Daoy (cell line): ENCODE measurements at places on chromosomes 12 and 14. TPM values are rescaled to one million over a fixed set of nuclear protein-coding genes. Genes with fewer than 3 reads are reported as not detected.

GRCh38 chr14:23751616-23752015, 115.5 kb downstream of the DHRS2 start:
- DNase-seq: peak; percentile 35

BHLHE41 gene
- total RNA-seq: 25.3 and 29.1 TPM in 2 replicates

KIF26A gene
- 1.7 and 1.8 TPM in 2 replicates for total RNA-seq

- DNase-seq: no peak
Observed at GRCh38 chr14:105737504-105738246, 211.3 kb downstream of the TMEM121 start.

AMDHD1 gene
- 0.11 and 0.98 TPM in 2 replicates for total RNA-seq

- no peak for DNase-seq
Observed at GRCh38 chr12:107130830-107131611, 37.7 kb upstream of the CRY1 start.

PRKAG1 gene
- 67.1 and 68.2 TPM in 2 replicates for total RNA-seq

ACSM4 gene
- total RNA-seq: not detected in 2 replicates

GRCh38 chr14:67335781-67336180, 23.8 kb downstream of the ATP6V1D start:
- DNase-seq: peak; percentile 17

GRCh38 chr14:94536836-94537235, 24.4 kb upstream of the SERPINA4 start:
- no peak for DNase-seq

GRCh38 chr12:108611884-108612415, 14.1 kb upstream of the TMEM119 start:
- DNase-seq: peak; percentile 94

DNA sequence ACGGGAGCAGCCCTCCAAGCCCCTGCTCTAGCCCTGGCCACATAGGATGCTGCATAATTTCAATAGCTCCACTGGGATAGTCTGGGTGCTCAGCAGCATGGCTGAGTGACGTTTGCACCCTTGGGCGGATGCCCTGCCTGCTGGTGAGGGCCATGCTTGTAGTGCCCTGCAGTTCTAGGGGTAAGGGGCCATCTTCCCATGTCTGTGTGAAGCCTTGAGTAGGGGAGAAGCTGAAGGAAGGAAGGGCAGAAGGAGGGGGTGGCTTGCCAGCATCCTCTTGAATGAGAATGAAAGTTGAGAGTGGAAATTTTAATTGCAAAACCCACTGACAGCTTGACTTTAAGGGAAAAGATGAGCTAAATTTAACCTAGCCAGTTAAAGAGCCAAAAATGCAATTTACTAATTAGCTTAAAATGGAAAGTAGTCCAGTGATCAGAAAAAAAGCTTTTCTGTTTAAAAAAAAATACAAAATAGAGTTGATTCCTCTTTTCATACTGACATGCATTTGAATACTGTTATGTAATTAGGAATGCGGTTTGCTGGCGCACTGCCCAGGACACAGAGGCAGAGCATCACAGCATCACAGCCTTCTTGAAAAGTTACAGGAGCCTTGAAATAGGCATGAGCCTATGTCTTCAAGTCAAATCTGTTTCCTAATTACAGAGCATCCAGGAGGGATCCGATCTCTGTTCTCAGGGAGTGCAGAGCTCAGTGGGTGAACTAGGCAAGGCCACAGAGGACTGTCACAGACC, 18.5 kb upstream of the EML1 start:
- no peak for DNase-seq

- no peak for DNase-seq
Observed at GRCh38 chr14:80544366-80544765, 333.1 kb upstream of the DIO2 start.

- no peak for DNase-seq
Observed at GRCh38 chr12:2862876-2863275, 6.0 kb upstream of the TEX52 start.

RNASE1 gene
- total RNA-seq: 1.9 and 6.0 TPM in 2 replicates

AGAP2 gene
- total RNA-seq: 0.03 and 0.29 TPM in 2 replicates

SLC25A21 gene
- 37.0 and 105 TPM in 2 replicates for total RNA-seq

GRCh38 chr12:30417697-30418231, 277.9 kb downstream of the IPO8 start:
- peak; percentile 11 for DNase-seq

PCED1B gene
- 3.8 and 4.7 TPM in 2 replicates for total RNA-seq

- no peak for DNase-seq
Observed at GRCh38 chr14:58805057-58805456, 167.3 kb downstream of the DACT1 start.

DNA sequence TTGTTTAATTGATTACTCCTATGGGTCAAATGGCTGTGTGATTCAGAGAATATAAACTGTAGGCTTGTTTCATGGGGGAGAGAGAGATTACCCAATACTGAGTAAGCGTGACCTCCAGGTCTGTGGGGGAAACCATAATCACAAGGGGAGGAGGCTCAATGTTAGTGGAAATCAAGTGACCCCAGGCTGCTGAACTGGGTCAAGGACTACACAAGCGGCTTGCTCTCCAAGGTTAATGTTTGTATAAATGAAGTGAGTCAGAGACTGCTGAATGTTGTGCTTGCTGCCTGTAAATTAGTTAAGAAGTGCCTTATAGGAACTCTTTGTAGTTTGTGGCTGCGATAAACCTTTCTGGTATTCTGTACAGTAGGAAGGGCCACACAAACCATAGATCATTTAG, 479.7 kb downstream of the AACS start:
- peak; percentile 8 for DNase-seq

ESR2 gene
- 0.74 TPM in 1 of 2 replicates, not detected in the other for total RNA-seq

SERPINA9 gene
- total RNA-seq: 0.11 TPM in 1 of 2 replicates, not detected in the other

DNA sequence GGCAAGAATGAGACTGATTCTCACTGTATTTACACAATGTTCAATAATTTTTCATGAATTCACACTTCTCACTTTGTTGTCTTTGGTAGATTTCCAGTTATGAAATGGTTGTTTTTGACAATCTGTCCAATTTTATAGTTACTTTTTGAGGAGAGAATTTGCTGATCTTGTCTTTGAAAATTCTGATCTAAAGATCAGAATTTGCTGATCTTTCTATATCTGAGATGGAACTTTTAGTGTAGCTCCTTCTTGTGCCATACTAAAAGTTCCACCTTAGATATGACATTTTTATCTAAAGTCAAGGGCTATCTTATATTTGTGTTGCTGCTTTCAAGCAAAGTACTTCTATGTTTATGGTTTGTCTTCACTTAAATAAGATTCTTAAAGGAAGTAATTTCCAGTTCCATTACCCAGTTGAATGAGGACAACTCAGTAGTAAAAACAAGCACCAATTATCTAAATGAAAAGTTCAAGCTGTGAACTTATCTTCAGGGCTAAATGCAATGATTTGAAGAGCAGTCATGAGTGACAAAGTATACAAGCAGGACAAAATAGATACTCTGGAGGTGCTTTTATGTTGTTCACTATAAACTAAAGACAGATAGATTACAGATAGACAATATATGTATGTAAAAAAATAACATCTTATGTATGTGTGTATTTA, 76.4 kb upstream of the FOXG1 start:
- no peak for DNase-seq

SLC38A4 gene
- total RNA-seq: 0.23 and 0.36 TPM in 2 replicates

DNA sequence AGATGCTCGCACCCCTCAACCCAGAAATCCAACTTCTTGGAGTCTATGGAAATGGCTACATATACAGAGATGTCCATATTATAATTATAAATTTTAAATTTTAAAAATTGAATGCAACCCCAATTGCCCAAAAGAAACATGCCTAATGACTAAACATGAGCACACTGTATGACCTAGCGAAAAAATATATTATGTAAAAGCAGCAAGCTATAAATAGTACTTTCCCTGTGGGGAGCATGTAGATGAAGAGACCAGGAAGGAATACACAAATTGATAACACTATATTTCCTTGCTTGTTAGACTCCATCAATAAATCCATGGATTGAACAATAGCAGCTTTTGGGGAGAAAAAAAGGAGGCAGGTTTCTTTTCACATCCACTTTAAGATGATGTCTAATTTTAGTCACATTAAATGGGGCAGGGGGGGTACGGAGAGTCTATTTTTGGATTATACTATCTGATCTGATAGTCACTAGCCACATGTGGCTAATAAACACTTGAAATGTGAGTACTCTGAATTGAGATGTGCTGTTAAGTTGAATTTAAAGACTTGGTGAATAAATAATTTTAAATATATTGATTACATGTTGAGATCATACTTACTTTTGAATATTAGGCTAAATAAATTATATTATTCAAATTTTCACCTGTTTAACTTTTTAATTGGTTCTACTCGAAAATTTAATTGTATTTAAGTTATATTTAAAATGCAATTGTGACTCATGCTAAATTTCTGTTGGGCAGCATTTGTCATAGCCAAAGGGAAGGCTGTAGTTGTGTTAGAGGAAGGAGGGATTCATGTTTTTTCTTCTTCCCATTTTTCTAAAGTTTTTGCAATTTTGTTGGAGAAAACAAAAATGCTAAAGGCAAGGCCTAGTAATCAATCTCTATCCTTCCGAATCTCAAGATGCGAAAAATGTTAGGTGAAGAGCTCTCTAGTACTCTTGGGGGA, 17.5 kb downstream of the MAX start:
- no peak for DNase-seq
